EH (cell line): ENCODE measurements at places on chromosomes 4 and X.
A peak's percentile ranks its signal among the peaks of the same experiment; 100 is the strongest.

DNA sequence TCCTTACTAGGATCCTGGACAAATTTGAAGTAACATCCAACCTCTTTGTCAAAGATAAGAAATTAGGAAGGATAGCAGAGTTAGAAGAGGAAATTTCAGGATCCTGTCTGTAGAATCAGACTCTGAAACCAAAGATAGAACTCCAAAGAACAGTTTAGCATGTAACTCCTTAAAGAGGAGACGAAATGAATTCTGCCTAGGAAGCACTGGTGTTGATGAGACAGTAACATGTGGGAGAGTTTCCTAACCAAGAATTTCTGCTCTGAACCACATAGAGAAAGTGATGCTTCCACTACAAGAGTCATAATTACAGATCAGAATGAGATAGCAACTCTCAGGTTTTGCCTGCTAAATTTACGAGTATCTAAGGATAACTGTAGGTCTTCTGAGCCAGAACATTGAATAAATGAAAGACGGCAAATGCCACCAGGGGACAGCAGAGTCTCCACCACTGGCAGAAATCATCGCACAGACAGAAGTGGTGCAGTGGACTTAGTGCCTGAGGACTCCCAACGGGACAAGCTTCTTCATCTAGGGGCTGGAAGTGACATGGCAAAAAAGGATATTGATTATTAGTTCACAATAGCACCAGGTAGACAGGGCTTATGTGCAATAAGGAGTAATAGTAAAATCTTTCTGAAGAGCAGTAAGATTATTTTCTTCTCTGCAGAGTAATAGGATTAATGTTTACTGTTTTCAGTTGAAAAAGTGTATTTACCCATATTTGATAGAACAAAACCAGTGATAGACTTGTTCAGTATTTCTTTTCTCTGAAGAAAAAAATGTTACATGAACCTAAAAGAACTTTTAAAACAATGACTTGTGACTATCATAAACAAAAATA lies 6.7 kb upstream of the PPID start:
- DNase-seq, result peak; percentile 83

DNA sequence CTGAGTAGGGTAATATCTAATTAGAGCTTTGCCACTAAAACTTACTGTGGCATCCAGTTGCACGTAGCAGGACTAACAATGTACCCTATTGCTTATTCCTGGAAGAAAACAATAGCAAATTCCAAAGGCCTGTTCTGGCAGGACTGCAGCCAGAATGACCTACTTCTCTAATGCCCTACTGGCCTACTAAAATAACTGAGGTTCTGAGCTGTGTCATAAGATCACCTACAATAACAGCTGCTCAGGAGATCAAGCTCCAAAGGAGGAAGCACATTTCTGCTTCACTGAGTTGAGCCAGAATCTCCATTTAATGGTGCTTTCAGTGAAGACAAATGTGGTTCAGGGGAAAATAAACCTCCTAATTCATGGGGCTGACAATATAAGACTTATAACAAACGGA lies 42.2 kb upstream of the CXCL8 start:
- DNase-seq, result no peak

DNA sequence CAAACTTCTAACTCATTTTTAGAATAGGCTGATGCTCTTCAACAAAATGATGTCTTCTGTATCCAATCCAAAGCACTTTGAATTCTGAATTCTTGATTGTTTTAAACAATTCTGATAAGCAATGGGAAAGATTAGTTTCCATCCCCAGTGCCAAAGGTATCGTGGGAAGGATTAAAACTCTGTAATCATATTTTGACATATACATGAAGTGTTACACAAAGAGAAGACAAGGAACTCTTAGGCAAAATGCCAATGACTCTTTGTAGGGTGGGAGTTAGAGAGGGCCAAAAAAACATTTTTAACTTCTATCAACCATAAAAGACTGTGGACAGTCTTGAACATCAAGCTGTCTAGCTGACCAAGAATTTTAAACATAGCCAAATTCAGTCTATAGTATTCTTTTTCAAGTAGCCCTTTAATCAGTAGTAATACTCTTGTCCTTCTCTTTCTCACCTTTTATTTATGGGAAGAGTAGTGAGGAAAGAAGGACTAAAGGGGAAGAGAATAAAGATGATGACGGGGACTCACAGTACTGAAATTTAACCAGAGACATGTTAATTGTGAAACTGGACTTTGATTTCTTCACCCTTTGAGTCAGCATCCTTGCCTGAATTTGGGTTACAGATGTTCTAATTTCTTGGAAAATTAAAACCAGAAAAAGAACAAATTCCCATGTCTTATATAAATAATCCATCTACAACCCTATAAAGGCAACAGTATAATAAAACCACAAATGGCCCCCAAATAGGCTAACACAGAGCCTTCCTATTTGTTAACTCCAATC lies 51.8 kb upstream of the VEGFD start:
- DNase-seq, result peak; percentile 22

GRCh38 chrX:11341274-11342201 lies 48.3 kb downstream of the AMELX start:
- peak; percentile 84 for DNase-seq

GRCh38 chrX:1463581-1463980 lies 10.9 kb upstream of the ASMTL start:
- DNase-seq, result no peak

DNA sequence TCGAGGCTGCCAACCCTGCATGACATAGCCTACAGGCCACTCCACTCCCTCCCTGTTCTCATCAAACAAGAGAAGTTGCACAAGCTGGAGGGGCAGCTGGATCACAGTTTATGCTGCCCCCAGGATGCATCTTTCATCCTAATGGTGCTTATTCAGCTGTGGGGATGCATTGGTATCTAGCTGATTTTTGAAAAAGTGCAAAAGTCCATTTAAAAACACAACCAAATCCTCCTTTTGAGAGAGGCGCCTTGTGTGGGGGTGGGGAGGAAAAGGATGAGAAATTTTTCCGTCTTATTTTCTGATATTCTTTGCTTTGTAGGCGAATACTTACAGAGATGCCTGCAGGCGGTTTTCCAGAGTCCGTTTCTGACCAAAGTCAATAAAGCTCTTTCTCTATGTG lies 276.4 kb upstream of the BOD1L1 start:
- no peak for DNase-seq

DNA sequence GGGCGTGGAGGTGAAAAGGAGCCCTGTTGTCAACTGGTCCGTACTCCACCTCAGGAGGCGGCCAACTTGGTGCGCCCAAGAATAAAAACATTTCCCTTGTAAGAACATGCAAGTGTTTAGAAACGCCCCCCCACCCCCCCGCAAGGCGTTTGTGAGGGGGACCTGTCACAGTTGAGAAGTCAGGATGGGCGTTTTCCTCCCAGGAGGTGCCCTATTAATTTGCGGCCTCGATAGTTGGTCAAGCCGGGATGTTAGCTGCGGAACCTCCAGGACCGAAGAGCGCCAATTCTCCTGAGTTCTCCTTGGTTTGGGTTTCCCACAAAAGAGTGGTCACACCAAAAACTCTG lies 651 bp upstream of the SAP30 start:
- DNase-seq, result no peak

DNA sequence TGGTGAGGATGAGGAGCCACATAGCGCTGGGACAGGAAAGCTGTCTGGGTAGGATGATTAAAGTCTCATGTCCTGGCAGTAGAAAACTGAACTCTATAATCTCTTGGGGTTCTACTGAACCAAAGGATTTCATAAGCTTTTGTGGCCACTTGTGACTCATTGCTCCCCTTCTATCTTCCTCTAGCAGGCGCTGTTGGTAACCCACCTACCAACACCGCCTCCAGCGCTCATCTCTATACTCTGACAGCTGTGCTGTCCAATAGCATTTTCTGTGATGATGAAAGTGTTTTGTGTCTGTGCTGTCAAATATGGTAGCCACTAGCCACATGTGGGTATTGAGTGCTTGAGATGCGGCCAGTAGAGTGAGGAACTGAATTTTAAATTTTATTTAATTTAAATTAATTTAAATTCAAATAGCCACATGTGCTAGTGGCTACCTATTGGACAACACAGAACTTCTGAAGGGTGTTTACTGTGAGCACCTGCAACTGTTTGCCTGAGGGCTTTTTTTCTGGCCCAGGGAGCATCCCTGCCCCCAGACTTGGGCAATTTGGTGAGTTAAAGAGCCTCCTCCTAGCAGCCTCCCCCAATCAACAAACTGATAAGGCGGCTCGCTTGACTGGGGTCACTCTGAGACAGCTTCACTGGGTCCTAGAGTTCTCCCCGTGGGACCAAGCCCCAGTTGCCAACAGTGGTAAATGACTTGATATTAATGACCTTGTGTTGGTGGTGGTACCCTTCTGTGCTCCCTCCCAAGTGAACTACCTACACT lies 169.2 kb upstream of the ATP6AP2 start:
- no peak for DNase-seq

DNA sequence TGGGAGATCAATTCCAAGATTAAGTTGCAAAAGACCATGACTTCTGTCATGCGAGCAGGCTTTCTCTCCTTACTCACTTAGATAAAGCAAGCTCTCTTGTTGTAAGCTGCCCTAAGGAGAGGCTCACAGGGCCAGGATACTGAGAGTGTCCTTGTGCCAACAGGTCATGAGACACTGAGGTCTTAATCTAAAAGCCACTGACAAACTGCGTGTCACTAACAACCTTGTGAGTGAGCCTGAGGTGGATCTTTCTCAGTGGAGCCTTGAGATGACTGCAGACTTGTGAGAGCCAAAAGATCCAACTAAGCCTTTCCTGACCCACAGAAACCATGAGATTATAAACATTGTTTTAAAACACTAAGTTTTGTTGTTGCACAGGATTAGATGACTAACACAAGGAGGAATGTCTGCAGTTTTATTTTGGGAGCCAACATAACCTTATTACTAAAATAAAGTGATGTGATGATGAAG lies 170.5 kb downstream of the SLC39A8 start:
- peak; percentile 75 for DNase-seq
